ENCODE measurements at places on chromosomes 5 and 9.

DNA sequence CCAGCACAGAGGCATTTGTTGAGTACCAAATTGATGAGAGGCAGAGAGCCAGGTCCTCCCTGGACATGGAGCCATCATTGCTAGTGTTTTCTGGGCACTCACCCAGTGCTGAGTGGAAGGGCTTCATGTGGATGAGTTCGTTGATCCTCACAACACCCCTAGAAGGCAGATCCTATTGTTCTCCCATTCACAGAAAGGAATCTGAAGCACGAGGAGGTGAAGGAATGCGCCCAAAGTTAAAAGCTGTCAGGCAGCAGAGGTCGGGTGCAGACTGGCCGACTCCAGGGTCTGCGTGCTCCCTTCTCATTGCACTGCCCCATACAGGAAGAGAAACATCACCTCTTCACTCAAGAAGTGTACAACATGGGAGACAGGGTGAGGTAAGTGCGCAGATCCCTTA, 153.5 kb upstream of the TNPO1 start:
- DNase-seq: no peak

DNA sequence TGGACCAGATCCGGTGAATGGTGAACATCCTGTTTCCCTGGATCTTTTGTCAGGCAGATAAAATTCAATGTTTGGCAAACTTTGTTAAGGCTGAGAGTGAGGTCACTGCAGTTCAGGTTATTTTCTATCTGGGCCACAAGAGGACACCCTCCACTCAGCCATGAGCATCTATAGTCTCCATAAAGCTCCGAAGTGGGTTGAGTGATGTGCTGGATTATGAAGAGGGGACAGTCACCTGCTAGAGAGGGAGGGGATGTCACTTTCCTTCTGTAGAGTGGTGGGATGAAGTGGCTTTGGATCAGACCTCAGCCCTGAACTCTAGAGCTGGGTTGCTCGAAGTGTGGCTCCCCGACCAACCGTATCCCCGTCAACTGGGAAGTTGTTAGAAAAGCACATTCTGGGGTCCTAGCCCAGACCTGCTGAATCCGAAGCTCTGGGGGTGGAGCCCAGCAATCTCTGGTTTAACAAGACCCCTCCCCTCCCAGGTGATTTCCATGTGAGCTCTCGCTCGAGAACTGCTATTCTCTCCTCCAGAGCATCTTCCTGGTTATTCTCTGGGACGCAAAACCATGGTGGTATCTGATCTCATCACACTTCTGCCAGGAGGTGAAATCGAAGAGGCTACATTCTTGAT, 31.8 kb upstream of the FGF1 start:
- DNase-seq: peak; percentile 82

DNA sequence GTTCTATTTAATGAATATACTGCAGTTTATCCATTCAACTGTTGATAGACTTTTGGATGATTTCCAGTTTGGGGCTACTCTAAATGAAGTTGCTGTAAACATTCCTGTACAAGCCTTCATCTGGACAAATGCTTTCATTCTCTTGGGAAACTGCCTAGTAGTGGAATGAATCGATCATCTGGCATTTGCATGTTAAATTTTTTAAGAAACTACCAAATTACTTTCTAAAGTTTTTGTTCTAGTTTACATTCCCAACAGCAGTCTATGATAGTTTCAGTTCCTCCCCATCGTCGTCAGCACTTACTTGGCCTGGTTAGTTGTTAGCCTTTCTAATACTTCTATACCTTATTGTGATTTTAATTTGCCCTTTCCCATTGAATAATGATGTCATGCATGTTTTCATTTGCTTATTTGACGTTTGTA, 306.3 kb downstream of the FER start:
- DNase-seq: peak; percentile 61

- no peak for DNase-seq
Observed at GRCh38 chr5:111668477-111669414, 88.2 kb downstream of the NREP start.

DNA sequence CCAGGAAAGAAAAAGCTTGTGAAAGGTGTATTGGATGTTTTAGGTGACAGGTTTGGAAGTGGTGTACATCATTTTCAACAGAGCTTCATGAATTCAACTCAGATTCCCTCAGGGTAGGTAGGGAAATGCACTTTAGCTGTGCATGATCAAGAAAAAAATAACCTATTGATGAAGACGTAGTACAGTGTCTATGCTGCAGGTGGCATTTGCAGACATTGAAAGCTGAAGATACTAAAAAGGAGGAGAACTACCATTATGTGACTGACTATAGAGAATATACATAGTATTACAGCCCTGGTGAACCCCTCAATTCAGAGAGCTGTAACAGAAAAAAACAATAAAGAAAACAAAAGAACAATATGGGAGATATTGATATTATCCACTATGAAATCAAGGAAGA, 2344.7 kb upstream of the ACO1 start:
- no peak for DNase-seq

DNA sequence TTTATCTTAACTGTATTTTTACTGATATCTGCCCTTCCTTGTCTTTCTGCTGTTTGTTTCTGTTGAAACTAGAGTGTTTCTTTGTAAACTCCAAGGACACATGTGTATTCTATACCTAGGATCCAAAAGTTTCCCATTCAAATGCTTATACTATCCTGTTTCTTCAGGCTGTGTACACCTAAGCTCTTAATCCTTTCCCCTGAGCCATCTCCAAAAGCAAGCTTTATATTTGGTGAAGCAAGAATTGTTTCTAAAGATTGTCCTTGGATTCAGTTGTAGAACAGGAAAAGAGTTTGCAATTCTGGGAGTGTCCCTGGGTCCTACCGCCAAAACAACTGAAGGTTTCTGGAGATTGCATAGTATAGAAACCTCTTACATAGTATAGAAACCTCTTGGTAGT, 65.9 kb downstream of the CWC27 start:
- DNase-seq: peak; percentile 57

DNA sequence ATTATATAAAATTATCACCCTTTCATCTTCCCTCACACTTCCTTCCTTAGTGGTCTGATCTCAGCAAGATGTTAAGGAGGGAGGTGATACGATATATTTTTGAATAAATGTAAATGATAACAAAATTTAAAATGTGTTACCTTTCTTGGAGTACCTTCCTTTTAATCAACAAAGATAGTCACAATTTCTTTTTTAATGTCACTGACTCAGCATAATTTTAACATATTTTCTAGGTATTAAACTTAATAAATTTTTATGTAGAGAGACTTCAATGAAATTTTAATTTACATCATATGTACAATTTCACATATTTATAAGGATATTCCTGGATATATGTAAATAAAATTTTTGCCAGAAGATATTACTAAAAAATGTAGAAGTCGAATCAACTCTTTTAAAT, 125.0 kb upstream of the FBN2 start:
- DNase-seq: no peak

DNA sequence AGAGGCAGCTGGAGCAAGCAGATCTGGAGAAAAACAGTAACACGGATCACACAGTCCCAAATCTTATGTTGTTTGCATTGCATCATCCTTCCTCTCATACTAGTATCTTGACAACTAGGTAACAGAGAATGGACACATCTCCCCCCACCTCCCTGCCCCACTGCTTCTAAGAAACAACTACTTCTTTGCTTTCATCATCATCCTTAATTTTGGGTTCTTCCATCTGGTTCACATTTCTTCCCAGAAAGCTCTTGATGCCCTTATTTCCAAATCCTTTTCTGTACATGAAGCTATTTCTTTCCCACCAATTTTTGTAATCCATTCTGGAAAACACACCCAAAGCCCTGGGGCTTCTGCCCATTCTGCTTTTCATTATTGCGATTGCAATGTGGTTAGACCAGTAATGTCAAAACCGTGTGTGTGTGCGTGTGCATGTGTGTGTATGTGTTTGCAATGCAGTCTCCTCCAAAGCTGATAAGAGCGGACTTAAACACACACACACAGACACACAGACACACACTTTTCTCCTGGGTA, 254.7 kb upstream of the SLC30A5 start:
- peak; percentile 96 for DNase-seq

GRCh38 chr9:7117676-7118561, 360.1 kb downstream of the KDM4C start:
- DNase-seq: peak; percentile 84

GRCh38 chr5:37771731-37772130, 68.1 kb downstream of the GDNF start:
- peak; percentile 91 for DNase-seq

DNA sequence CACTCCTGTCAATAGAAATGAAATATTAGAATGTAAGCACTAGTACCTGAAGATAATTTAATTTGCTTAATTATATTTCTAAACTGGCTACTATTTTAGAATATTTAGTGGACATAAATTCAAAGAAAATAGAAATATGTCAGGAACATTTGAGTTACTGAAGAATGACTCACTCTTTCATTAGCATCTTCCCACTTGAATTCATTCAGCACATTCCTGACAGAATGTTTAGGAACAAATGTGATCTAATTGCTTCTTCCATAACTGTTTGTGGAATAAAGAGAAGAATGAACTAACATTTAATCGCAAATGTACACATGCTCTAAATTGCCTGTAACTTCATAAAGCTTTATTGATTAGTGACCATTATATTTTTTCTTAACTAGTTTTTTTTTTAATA, 306.2 kb upstream of the ADAMTSL1 start:
- DNase-seq: peak; percentile 19

- DNase-seq: no peak
Observed at GRCh38 chr9:10818206-10818605, 205.4 kb upstream of the PTPRD start.

- no peak for DNase-seq
Observed at GRCh38 chr5:86354664-86355063, 263.1 kb upstream of the COX7C start.

GRCh38 chr5:137564398-137564961, 65.4 kb upstream of the SPOCK1 start:
- DNase-seq: no peak

DNA sequence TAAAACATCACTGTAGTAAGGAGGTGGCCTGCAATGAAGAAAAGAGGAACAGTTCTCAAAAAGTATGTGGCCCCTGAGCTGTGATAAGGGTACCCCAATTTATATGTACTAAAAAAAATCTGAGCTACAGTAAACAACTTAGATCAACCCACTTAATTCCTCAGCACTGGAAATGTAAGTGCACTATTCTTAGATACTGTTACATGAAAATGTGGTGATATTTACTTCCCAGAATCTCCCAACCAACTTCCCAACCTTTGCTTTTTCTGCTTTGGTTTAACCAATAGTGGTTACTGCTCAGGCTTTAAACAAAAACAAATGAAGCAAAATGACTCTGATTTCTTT, 114.8 kb downstream of the SEMA5A start:
- DNase-seq: no peak

- no peak for DNase-seq
Observed at GRCh38 chr9:107547303-107547702, 57.7 kb upstream of the KLF4 start.

- DNase-seq: no peak
Observed at GRCh38 chr9:7103367-7103766, 345.6 kb downstream of the KDM4C start.

- no peak for DNase-seq
Observed at GRCh38 chr5:78549043-78549442, 99.5 kb downstream of the LHFPL2 start.

DNA sequence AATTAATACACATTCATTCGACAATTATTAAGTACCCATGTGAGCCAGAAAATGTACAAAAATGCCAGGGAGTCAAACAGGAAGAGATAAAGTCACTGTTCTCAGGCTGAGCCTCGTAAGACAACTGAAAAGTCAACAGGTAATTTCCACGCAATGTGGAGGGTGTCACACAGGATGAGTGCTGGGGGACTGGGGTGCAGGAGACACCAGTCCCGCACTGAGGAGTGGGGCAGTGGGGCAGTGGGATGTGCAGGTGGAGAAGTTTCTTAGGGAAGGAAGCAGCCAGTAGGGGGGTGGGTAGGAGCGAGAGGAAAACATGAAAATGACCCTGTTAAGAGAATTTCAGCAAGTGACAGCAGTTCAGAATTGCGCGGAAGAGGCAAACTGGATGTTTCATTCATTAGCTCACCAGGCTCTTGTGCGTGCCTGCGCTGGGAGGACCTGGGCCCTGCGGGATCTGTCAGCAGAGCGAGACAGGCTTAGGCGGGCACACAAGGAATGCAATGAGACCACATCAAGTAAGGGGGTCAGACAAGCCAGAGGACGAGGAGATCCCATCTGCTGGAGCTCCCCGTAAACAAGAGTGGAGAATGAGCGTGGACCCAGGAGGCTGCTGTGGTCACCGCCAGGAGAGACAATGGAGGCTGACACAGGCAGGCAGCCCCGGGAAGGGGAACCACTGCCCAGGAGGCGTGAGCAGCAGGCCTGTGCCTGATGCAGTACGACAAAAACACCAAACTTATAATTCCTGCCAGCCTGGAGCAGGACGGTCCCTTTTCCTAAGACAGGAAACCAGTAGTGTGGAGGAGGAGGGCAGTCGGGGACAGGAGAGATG, 21.0 kb downstream of the CAMSAP1 start:
- peak; percentile 65 for DNase-seq

DNA sequence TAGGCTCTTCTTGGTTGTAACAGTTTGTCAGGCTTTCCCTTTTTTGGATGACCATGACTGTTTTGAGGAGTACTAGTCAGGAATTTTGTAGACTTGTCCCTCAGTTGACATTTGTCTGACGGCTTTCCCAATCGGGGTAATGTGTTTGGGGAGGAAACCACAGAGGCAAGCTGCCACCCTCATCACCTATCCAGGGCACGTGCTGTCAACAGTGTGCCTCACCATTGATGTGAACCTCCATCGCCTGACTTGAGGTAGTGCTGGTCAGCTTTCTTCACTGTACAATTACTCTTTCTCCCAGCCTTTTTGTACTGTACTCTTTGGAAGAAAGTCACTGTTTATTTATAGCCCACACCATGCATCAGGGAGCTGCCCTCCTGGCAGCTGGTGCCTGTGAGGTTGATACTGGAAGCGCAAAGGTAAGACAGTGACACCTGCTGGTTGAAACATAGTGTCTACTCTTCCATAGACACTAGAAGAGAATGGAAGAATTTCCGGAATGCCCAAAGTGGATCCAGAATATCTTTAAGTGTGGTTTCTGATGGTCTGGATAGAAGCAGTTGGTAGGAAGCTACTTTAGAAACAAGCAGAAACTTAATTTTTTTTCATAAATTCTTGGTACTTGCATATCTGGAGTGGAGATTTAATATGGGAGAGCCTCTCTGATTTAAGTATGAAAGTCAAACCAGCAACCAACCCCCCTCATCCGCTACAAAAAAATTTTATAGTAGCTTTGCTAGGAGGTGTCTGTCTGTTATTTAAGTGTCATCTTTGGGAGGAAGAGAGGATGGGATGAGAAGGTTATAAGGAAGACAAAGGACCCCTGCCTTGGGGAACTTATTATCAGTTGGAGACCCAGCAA, 69.3 kb downstream of the SNX30 start:
- peak; percentile 74 for DNase-seq

- no peak for DNase-seq
Observed at GRCh38 chr5:69184621-69185020, 4.8 kb upstream of the CENPH start.

- no peak for DNase-seq
Observed at GRCh38 chr5:160281275-160281674, 31.1 kb downstream of the CCNJL start.

- peak; percentile 79 for DNase-seq
Observed at GRCh38 chr9:127004946-127005769, 90.6 kb downstream of the RALGPS1 start.

DNA sequence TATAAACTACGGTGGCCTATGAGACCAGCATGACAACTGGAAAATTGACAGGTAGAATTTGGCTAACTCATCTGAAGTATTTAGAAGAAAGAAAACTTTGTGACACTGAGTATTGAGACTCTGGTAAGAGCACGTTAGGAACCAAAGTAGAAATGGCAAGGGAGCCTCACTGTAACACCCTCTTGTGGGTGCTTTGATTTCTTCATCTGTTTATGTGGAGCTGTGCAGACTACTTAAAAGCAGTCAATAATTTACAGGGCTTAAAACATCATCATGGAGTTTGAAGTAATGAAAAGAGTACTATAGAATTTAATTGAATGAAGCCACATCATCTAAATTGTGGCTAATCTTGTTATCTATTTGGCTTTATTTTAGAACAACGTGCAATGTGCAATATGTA, 414.2 kb downstream of the CCDC171 start:
- no peak for DNase-seq
